Bronchial epithelial cell (primary cell): ENCODE measurements at places on chromosomes 3 and 15. TPM values are rescaled to one million over a fixed set of nuclear protein-coding genes. Genes with fewer than 3 reads are reported as not detected.

GRCh38 chr3:58285334-58285733 is 20.7 kb upstream of the RPP14 start:
- DNase-seq: no peak

GRCh38 chr3:177141899-177142646 is 55.2 kb downstream of the TBL1XR1 start:
- DNase-seq: no peak

DNA sequence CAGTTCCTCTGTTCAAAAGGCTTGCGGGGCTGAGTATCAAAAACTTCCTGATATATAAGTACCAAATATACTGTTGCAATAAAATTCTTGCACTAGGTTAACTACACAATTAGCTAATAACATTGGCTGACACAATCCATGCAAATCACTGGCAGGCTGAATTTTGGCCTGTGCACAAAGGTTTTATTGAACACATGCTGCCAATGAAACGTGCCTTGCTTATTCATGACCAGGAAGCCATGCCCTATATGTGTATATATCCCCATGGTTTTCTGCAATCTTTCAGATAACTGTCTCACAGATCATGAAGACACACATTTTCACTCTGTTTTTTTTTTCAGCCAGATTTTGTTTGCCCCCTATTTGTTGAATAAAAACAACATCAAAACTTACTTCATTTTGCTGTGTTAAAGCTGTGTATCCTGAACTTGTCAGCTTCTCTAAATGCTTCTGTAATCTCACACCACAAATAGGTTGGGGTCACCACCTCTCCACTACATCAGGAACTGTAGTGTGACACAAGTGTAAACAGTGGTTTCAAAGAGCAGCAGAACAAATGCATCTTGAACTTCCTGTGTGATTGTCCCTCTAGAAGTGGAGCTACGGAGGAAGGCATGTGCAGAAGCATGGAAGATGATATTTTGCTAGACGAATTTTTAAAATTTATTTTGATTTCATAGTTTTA is 920.7 kb upstream of the NR2F2 start:
- no peak for DNase-seq

DNA sequence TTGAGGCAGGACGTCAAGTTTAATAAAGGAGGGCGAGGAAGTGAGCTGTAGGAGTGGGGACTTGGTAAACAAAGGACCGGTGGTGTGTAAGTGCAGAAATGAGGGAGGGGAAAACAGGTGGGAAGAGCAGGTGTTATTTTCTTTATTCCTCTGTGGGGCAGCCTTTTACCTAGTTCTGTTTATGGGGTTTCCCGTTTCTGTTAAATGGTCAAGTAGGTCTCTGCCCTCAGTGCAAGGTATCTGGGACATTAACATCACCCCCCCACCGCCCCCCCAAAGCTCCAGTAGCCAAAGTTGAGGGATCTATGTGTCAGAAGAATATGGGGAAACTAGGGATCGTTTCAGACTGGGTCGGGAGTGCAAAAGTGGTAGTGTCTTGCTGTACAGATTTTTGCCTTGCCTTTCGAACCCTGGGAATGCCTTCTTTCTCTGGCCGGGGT is 893 bp downstream of the MGA start:
- peak; percentile 5 for DNase-seq

GRCh38 chr15:69478259-69478781 is 25.7 kb downstream of the RPLP1 start:
- no peak for DNase-seq

HESX1 gene
- 0.13 and 0.26 TPM in 2 replicates for total RNA-seq

DGKG gene
- total RNA-seq: not detected in 2 replicates

REC114 gene
- total RNA-seq: not detected in 2 replicates
